ENCODE measurements at places on chromosomes 1 and 21.

DNA sequence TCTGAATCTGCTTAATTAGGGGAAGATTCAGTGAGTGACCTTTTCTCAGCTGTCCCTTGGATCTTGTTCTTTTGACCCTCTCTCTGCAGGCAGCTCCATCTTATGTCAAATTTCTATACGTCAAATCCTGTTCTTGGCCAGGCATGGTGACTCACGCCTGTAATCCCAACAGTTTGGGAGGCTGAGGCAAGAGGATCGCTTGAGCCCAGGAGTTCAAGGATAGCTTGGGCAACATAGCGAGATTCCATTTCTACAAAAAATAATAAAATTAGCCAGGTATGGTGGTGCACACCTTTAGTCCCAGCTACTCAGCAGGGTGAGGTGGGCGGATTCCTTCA lies 12.3 kb upstream of the CDC42 start:
- no peak for DNase-seq

DNA sequence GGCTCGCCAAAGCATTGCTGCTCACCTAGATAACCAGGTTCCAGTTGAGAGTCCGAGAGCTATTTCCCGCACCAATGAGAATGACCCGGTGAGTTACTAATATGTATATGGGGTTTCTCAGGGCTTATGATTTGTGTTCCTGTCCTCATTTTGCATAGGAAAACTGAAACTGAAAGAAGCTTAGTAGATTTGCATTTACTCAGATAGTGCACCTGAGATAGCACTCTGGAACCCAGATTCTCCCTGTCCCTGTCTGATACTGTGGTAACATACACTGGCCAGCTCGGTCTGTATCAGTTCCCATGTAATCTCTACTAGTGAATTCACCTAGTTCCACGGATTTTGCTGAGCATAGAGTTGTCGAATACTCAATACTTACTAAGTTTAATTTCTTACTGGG lies 28.1 kb downstream of the DAP3 start:
- DNase-seq, result no peak

GRCh38 chr1:56187405-56187804 lies 392.0 kb downstream of the PLPP3 start:
- no peak for DNase-seq

- peak; percentile 83 for DNase-seq
Measured at GRCh38 chr1:230215031-230215430, 148.0 kb downstream of the GALNT2 start.

- DNase-seq, result no peak
Measured at GRCh38 chr1:116407033-116407432, 34.0 kb downstream of the ATP1A1 start.

- peak; percentile 34 for DNase-seq
Measured at GRCh38 chr21:33478935-33479678, 667 bp downstream of the TMEM50B start.

GRCh38 chr1:157044326-157044725 lies 1.2 kb downstream of the ARHGEF11 start:
- DNase-seq, result no peak

- no peak for DNase-seq
Measured at GRCh38 chr1:36096500-36097432, 8.1 kb downstream of the ADPRS start.

DNA sequence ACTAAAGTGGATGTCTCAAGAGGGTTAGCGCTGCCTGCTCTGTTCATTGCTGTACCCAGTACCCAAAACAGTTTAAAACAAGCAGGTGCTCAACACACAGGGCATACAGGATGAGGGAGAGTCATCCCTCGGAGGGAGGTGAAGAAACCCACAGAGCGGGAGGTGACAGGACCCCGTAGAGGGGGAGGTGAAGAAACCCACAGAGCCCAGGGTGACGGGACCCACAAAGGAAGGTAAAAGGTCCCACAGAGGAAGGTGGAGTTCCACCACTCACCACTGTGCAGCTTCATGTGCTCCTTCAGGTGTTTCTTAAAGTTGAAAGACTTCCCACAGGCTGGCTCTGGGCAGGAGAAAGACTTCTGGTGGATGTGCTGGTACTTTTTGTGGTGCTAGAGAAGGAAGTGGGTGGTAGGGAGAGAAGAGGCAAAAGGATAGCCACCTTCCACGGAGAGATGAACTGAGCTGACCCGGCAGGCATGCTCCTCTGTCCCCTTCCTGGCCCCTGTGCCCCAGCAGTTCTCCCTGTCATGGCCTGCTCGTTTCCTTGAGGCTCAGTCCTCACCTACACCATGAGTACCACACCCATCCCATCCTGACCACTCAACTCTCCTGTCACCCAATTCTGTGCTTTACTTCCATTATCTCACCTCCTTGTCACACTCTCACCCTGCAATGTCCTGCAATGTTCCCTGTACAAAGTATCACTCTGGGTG lies 5.1 kb downstream of the ZNF692 start:
- DNase-seq, result no peak

GRCh38 chr1:204940591-204940990 lies 69.9 kb downstream of the NFASC start:
- no peak for DNase-seq

GRCh38 chr21:34582506-34583150 lies 32.3 kb downstream of the RCAN1 start:
- peak; percentile 72 for DNase-seq

DNA sequence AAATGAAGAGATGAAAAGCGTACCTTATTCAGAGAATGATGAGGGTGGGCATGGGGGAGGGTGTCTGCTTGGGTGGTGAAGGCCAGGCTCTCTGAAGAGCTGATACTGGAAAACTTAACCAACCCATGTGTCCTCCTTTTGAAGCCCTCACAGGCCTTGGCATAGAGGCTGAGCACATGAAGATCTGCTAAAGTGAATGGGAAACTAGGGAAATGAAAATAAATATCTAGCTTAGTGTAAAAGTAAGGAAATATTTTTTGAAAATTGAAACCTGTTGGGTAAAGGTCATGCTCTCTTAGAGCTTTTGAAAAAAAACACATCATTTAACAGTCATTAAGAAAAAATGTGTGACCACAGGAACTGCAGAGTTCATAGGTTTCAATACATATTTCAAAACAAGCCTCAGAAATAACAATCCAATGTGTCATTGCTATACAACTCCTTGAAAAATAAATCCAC lies 40.5 kb upstream of the RALGPS2 start:
- DNase-seq, result peak; percentile 93

- peak; percentile 40 for DNase-seq
Measured at GRCh38 chr1:174005032-174005431, 17.1 kb downstream of the RC3H1 start.

GRCh38 chr1:80453775-80454174 lies 1347.0 kb upstream of the ADGRL2 start:
- no peak for DNase-seq

DNA sequence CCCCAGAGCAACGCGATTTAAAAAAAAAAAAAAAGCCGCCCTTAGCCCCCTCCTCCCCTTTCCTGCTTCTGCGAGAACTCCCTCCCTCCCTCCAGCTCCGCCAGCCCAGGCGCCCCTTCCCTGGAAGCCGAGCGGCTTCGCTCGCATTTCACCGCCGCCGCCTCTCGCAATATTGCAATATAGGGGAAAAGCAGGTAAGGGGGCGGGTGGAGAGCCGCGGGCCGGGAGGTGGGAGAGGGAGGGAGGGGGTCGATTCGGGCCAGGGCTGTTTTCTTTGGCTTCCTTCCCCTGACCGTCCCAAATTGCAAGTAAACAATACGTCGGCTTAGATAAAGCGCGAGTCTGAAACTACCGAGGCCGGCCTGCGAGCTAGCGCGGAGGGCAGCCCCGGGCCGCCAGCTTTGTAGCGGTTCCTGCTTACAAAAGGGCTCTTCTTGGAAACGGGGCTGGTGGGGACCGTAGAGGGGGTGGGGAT lies 408 bp downstream of the LMO4 start:
- DNase-seq, result peak; percentile 56

DNA sequence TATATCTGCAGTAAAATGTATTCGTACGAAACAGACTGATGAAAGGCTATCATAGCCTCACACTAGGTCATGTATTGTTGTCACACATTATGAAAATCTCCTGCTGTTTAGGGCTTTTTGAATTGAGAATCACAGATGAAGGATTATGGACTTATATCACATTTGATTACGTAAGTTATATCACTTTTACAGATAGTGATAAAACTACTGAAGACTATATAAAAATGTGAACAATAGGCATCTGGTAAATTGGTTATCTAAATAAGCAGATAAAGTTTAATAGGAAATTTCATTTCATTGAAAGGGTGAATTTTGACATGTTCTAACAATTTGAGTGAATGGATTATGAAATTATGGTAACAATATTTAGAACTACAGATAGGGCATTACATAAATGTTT lies 20.0 kb downstream of the LAMC1 start:
- no peak for DNase-seq

DNA sequence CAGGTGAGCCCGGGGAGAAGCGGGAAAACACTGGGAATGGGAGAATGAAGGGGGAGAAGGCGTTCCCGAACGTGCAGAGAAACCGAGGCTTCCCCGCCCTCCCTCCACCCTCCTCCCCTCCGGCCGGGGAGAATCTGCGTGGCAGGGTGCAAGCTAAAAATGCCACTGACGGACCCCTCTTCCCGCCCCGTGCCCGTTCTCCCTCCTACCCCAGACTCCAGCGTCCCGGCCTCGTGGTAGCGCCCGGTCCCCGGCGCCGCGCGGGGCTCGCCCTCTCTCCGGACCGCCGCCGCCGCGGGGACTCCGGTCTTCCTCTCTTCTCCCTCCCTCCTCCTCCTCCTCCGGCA lies 81.6 kb upstream of the AK4 start:
- DNase-seq, result peak; percentile 12

GRCh38 chr1:53678938-53679825 lies 59.8 kb downstream of the GLIS1 start:
- DNase-seq, result peak; percentile 42

GRCh38 chr1:18747671-18748070 lies 111.8 kb downstream of the TAS1R2 start:
- no peak for DNase-seq

DNA sequence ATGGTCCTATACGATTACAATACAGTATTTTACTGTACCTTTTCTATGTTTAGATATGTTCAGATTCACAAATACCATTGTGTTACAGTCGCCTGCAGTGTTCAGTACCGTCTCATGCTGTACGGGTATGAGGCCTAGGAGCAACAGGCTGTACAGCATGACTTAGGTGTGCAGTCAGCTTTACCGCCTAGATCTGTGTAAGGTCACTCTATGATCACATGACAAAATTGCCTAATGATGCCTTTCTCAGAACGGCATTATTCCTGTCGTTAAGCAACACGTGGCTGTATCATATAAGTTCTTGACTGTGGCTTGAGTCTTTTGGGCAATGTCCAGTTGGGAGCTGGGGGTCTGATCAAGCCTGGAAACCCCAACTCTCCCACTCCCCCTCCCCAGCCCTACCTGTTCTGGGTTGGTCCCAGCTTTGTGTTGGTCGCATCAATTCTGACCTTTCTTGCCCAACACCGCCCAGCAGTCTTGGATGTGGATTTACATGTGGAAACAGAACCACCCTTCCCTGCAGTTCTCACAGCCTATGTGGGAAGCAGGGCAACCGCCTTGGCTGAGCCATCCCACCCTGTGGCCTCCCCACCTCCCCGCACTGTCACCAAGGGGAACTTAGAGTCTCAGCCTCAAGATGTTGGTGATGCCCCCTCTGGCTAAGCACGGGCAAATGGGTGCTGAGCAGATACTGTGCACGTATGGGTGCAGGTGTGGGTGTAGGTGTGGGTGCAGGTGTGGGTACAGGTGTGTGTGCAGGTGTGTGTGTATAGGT lies 80.2 kb upstream of the ACTL8 start:
- DNase-seq, result no peak

DNA sequence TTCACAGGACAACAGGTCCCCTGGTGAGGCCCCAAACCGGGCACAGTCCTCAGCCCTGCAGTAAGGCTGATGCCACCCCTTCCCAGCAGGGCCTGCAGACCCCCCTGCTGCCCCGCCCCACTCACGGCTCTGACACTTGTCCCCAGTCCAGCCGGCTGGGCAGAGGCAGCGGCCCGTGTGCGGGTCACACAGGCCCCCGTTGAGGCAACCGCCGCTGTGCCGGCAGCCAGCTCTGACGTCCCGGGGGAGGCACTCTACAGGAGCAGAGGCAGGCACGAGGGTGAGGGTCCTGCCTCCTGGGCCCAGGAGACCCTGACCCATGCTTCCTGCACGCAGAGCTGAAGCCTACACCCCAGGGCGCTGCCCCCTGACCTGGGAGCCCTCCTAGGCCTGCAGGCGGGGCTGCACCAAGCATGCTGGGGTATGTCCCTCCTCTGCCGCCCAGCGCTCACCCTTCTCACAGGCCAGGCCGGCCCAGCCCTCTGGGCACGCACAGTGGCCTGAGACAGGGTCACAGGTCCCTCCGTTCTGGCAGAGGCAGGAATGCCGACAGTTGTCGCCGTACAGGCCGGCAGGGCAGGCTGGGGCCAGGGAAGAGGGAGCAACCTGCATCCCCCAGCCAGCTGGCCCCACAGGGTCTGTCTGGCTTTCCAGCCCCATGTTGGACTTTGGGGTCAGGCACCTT lies 43.9 kb downstream of the ARHGEF16 start:
- no peak for DNase-seq

DNA sequence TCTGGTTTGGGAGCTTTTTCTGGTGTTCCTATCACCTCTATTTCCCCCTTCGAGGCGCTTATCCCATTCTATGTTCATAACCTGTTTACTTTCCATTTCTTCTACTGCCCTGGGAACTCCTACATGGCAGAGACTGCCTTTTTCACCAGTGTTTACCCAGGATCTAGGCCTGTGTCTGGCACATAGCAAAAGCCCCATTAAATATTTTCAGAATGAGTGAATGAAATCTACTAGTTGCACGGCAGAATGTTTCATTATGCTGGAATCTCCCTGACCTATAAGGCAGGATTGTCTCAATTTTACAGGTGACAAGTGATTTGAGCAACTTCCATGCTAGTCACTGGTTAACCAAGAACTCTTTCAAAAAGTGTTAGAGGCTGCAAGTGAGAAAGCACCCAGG lies 70.1 kb downstream of the PGM1 start:
- DNase-seq, result no peak

GRCh38 chr1:96191165-96191564 lies 530.4 kb upstream of the PTBP2 start:
- no peak for DNase-seq

DNA sequence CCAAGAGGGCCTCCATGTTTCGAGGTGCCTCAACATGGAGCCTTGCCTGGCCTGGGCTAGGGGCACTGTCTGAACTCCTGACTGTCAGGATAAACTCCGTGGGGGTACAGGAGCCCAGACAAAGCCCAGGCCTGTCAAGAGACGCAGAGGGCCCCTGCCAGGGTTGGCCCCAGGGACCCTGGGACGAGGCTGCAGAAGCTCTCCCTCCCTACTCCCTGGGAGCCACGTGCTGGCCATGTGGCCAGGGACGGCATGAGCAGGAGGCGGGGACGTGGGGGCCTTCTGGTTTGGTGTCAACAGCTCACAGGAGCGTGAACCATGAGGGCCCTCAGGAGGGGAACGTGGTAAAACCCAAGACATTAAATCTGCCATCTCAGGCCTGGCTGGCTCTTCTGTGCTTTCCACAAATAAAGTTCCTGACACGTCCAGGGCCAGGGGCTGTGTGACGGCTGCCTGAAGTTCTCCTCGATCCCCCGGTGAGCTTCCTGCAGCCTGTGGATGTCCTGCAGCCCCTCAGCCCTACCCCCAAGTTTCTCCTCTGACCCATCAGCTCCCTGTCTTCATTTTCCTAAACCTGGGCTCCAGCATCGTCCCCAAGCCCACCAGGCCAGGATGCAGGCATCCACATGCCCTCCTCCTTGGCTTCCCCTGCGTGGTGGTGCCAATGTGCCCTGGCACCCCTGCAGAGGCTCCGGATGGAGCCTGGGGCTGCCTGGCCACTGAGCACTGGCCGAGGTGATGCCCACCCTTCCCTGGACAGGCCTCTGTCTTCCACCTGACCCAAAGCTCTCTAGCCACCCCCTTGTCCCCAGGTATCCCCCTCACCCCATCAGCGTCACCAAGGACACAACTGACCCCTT lies 12.8 kb upstream of the LRRC3 start:
- no peak for DNase-seq
